ENCODE measurements at places on chromosomes 4 and X. TPM values are rescaled to one million over a fixed set of nuclear protein-coding genes. Genes with fewer than 3 reads are reported as not detected.

- no peaks in the 10 kb centered on the region for H3K27me3 ChIP-seq
- no peak for DNase-seq
- H3K36me3 ChIP-seq: no peaks in the 10 kb centered on the region
- no peak overlapping the region for H3K27ac ChIP-seq
Measured at GRCh38 chrX:122868631-122869030, 315.4 kb upstream of the GRIA3 start.

- peak; percentile 10 for DNase-seq
- H3K27me3 ChIP-seq: no peaks in the 10 kb centered on the region
- peak within 1 kb of the TSS; percentile 40 for H3K4me3 ChIP-seq
- H3K36me3 ChIP-seq: no peaks in the 10 kb centered on the region
- H3K27ac ChIP-seq: peak within 1 kb of the TSS; percentile 35
Measured at GRCh38 chrX:10156199-10157031, at the start of gene CLCN4. CLCN4 (plus strand) TSS chrX:10156975; CDS start chrX:10185033, 28,058 bp downstream.

PDE5A gene
- total RNA-seq: 5.0 TPM

TCEAL9 gene
- 28.8 TPM for total RNA-seq

GRCh38 chr4:71442336-71442735 lies 103.5 kb downstream of the SLC4A4 start:
- DNase-seq: no peak
- no peaks in the 10 kb centered on the region for H3K4me1 ChIP-seq
- no peaks in the 10 kb centered on the region for H3K36me3 ChIP-seq

DNA sequence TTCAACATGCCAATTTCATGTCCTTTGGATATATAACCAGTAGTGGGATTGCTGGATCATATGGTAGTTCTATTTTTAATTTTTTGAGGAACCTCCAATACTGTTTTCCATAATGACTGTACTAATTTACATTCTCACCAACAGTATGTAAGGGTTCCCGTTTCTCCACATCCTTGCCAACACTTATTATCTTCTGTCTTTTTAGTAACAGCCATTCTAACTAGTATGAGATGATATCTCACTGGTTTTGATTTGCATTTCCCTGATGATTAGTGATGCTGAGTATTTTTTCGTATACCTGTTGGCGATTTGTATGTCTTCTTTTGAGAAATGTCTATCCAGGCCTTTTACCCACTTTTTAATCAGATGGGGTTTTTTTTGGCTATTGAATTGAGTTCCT lies 133.5 kb upstream of the MED14 start:
- no peak overlapping the region for H3K4me3 ChIP-seq
- no peaks in the 10 kb centered on the region for H3K27me3 ChIP-seq
- no peaks in the 10 kb centered on the region for H3K36me3 ChIP-seq
- no peak for DNase-seq

GRCh38 chr4:141131723-141132071 lies 1.6 kb downstream of the RNF150 start:
- H3K4me3 ChIP-seq: no peak overlapping the region
- no peak overlapping the region for H3K27ac ChIP-seq
- no peak for DNase-seq

SULT1B1 gene
- 0.10 TPM for total RNA-seq

- H3K27ac ChIP-seq: no peak overlapping the region
- H3K36me3 ChIP-seq: no peaks in the 10 kb centered on the region
- no peak for DNase-seq
- H3K27me3 ChIP-seq: no peaks in the 10 kb centered on the region
Measured at GRCh38 chrX:21816136-21816535, 23.3 kb upstream of the MBTPS2 start.
